Activated gamma-delta T cell (primary cell): ENCODE measurements at places on chromosomes 2 and 18.

DNA sequence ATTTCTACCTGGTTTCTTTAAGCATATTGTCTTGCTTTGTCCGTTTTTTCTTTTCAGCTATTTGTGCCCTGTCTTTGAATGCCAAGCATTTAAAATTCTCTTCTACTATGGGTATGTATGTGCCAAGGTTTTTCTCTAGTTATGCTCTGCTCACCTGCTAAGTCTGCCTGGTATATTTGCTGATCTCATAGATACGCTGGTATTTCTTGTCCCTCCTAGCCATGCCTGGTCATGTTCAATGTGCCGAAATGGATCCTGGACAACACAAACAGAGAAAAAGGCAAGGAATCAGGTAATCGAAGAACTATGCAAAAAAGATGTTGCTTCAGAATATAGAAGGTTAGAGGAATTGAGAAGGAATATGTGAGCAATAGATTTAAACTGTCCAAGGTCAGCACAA, 14.9 kb upstream of the KDM3A start:
- no peak for DNase-seq

DNA sequence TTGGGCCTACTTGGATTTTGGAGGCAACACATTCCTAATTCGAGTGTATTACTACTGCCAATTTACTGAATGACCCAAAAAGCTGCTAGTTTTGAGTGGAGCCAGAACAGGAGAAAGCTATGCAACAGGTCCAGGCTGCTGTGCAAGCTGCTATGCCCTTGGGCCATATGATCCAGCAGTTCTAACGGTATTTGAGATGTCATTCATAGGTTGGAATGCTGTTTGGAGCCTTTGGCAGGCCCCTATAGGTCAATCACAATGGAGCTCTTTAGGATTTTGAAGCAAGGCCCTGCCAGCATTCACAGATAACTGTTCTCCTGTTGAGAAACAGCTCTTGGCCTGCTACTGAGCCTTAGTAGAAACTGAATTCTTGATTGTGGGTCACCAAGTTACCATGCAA, 368.7 kb downstream of the CDH19 start:
- DNase-seq, result no peak

DNA sequence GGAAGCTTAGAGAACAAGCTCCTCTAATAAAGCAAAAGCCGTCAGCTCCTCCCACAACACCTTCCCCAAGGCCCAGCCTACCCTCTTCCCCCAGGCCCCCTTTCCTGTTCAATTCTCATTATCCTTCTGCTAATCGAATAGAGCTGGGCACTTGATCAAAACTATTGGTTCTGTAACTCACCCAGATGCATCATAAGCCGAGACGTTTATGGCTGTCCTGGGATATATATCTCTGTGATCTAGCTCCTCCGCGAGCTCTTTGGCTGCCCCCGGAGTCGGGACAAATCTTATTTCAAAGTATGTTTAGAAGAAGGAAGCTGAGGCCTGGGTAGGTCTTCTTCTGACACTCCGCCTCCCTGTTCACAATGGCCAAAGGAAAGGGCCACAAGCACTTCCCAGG, 88.3 kb upstream of the KLHL29 start:
- no peak for DNase-seq

GRCh38 chr2:15259356-15259756, 301.8 kb downstream of the NBAS start:
- no peak for DNase-seq

GRCh38 chr2:40844353-40845277, 392.7 kb upstream of the SLC8A1 start:
- DNase-seq, result no peak

GRCh38 chr2:188078534-188078933, 213.1 kb upstream of the GULP1 start:
- no peak for DNase-seq

GRCh38 chr2:139317259-139317658, 537.1 kb upstream of the NXPH2 start:
- DNase-seq, result no peak

- no peak for DNase-seq
Measured at GRCh38 chr2:67846370-67847070, 216.3 kb downstream of the C1D start.

DNA sequence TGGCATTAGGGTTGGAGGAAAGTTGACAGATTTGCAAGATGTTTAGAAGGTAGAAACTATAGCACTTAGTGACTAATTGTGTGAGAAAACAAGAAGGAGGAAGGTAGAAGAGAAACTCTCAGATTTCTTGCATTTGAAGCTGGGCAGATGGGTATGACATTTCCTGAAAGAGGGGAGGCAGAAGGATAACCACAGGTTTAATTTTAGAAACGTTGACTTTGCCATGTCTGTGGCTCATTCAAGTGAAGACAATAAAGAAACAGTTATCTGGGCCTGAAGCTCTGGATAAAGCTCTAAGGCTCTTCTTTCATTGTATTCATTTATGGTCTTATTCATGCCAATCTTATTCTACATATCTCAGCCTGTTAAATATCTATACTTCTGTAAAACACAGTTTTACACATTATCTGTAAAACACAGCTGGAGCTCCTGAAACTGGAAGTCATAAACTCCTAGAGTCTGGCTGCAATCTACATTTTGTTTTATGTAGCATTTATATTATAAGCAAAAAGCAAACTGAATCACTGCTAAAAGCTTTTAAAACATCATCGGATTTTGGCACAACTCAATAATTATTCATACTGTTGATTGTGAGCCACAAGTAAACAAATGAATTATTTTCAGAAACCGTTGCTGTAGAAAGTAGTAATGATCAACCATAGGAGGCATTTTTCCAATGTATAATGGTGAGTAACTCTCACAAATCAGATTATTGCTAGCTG, 138.5 kb downstream of the RIT2 start:
- DNase-seq, result no peak

GRCh38 chr2:96264086-96264485, 1.7 kb downstream of the TMEM127 start:
- DNase-seq, result no peak
